LHCN-M2 (cell line): ENCODE measurements at places on chromosomes 12 and 14. TPM values are rescaled to one million over a fixed set of nuclear protein-coding genes. Genes with fewer than 3 reads are reported as not detected.

The RDH12 gene
- not detected in 2 replicates for total RNA-seq

The SLC7A7 gene
- total RNA-seq: 4.2 and 4.6 TPM in 2 replicates

DNA sequence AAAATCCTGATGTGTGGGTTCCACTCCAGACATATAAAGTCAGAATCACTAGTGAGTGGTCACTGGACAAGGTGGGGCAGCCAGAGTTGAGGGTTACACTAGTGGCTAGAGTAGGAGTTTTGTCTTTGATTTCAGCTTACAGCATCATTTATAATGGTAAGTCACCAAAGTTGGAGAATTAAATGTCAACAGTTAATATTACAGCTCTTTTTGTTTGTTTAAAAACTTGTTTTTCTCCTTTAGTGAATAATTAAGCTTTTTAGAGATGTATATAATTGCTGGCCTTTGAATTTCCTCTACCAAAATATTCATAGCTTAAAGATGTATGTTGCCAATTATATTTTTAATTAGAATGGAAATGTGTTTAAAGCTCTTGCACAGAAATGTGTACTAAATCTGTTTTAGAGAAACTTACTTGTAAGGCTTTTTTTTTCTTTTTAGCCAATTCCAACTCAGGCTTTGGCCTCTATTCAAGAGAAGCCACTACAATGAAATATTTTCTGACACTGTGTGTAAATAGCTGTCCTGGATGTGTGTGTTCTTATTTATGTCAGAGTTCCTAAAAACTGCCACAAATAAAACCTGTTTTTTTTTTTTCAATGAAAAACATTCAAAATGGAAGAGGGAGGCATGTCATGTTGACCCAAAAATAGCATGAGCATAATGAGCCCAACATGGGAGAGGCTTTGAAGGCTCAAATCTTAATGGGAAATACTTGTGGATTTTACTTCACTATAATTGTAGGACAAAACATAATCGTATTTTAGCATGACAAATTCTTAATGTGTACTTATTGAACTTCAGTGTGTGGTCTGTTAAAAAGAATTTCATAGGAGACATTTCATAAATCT, 92.2 kb downstream of the TBC1D30 start:
- no peak for DNase-seq

DNA sequence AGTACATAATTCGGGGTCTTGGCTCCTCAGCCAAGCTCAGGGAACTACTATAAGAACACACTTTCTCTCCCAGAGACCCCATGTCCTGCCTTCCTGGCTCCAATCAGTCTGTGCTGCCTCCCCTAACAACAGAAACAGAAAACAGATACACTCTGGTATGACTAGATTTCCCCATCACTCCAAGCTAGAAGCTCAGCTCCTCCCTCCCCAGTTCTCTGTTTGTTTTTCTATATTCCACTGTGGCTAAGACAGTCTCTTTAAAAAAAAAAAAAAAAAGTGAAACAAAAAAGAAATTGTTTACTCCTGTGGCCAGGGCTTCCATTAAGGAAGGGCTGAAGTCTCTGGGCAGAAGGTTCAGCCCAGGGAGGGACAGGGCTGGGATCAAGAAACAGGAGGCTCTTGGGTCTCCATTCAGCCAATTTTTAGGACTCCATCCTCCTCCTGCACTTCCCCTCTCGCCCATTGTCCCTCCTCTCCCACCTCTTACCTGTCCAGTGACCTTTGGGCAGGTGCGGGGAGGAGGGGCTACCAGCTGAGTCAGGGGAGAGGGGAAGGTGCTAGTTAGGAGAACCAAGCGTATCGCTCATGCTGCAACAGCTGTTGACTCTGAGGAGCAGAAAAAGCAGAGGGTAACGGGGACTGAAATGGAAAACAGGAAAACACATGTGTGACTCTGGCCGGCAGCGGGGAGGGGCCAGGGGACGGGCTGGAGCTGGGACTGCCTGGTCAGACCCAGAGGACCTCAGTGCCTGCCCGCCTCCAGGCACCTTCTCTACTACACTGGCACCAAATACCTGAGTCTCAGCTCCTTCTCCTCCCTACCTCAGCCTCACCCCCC, 4.1 kb upstream of the SLC7A7 start:
- DNase-seq: peak; percentile 64

DNA sequence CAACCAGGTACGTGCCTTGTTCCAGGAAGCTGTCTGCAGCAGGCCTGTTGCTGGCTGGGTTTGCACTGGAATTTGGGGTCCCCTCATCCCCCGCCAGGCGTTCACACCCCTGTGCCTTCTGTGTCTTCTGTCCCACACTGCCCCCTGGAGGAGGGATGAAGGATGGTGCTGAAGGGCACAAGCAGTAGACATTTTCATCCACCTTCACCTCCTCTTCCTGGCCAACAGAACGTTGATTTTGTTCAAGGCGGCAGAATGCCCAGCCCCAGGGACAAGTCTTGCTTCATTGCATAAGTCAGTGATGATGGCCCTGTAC, 122.1 kb downstream of the CALM1 start:
- DNase-seq: no peak
